ENCODE measurements at places on chromosomes 13 and 19. TPM values are rescaled to one million over a fixed set of nuclear protein-coding genes. Genes with fewer than 3 reads are reported as not detected.

SHISA7 gene
- total RNA-seq: not detected

ZNF101 gene
- 5.5 TPM for total RNA-seq

NAA16 gene
- total RNA-seq: 11.0 TPM

CEACAM19 gene
- total RNA-seq: 9.4 TPM

NDUFA7 gene
- total RNA-seq: 85.0 TPM

ZFP36 gene
- total RNA-seq: 60.7 TPM

ELAVL1 gene
- total RNA-seq: 69.3 TPM

C13orf42 gene
- total RNA-seq: not detected

IL12RB1 gene
- not detected for total RNA-seq

COLGALT1 gene
- 80.3 TPM for total RNA-seq

CDX2 gene
- 1.1 TPM for total RNA-seq

RAB3A gene
- 0.94 TPM for total RNA-seq

POSTN gene
- total RNA-seq: 0.07 TPM

ZSWIM4 gene
- total RNA-seq: 10.6 TPM

CCDC8 gene
- total RNA-seq: not detected

DEDD2 gene
- total RNA-seq: 90.2 TPM

FGF22 gene
- total RNA-seq: 0.43 TPM

ZNF99 gene
- total RNA-seq: not detected

SPC24 gene
- 12.5 TPM for total RNA-seq

WDR88 gene
- 0.16 TPM for total RNA-seq

ADGRE3 gene
- total RNA-seq: not detected

F10 gene
- total RNA-seq: not detected

ZNF726 gene
- total RNA-seq: 0.77 TPM

PSPN gene
- total RNA-seq: 0.88 TPM

ZFP28 gene
- 4.0 TPM for total RNA-seq

ZNF730 gene
- total RNA-seq: not detected

PRR36 gene
- 0.20 TPM for total RNA-seq

ZNF681 gene
- 0.02 TPM for total RNA-seq

ABHD17A gene
- total RNA-seq: 19.7 TPM

SLC6A16 gene
- total RNA-seq: 1.2 TPM
